ENCODE measurements at places on chromosomes 2 and 18.

DNA sequence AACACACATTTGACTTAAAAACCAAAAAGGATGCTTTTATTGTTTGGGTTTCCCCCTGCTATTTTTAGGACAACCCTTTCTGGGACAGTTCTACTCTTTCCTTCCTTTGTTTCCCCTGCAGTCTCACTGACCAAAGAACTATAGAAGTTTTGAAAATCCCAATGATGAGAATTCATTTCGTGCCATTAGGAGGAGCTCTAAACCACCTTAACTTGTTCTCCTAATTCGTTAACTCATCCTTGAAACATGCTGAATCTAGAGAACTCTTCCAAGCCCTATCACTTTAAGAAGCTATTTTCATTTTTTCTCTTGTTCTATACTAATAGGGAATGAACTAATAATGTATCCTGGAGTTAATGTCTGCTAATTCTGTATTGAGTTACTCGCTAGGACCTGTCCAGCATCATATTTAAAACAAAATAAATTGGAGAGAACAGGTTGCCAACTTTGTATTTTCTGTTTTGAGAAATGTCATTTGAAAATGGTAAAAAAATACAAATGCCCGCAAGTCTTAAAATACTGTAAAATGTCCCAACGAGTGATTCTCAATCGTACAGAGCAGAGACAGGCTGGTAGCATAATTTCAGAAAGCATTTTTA, 62.9 kb downstream of the AFTPH start:
- no peak for DNase-seq

GRCh38 chr2:127552336-127552735, 16.9 kb downstream of the MYO7B start:
- DNase-seq: no peak

GRCh38 chr18:23585007-23585871, 1.1 kb downstream of the NPC1 start:
- peak; percentile 63 for DNase-seq

DNA sequence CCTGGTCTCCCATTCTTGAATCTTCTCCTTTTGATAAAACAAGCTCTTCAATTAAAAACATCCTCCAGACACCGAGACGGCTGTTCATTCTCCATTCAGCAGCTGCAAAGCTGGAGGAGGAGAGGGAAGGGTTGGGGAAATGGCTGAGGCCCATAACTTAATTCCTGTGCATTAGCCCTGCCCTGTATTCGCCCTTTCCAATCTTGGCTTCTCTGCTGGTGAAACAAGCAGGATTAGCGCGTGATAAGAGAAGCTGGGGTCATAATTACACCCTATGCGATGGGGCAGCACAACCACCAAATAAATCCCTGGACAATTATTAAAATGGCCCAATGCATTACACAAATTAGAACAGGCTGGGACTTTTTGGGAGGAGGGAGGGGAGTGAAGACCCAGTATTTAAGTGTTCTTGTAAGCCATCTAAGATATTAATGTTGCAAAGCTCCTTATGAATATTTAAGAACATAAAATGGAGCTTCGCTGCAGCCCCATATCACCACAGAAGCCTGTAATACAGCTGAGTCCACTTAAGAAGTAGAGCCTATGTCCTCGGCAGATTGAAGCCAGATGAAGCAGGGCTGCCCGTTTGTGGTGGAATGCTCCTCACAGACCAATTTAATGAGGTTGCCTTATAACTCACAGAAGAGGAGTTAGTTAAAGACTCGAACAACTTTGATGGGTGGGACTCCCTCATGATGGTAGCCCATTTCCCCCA, 176.6 kb upstream of the SKOR2 start:
- DNase-seq: no peak

DNA sequence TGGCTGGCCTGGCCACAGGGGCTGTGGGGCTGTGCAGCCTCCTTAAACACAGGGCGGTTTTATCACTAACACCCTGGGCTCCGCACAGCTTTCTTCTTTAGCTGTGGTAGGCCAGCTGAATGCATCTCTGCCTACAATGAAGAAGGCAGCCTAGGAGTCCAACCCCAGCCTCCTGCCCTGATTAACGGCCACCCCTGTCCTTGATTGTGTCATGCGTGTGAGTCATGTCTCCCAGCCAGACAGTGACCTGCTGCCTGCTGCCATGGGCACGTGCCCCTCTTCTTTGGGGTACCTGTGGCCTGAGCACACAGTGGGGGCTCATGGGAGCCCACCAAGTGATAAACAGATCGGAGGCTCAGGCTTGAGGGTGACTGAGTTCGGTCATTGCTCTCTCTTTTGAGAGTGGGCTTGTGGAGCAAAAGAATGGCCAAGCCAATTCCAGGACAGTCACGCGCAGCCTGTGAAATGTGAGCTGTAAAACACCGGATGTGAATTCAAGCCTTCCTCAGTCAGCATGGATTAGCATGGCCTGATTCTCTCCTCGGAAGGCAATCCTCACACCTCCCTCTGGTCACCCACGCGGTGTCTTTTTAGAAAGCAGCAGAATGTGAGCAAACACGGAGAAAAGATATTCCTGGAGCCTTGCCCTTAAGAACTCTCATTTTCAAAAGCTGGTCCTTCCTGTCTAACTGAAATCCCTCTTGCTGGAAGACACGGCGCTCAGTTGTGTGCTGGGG, 144.1 kb downstream of the CELF4 start:
- DNase-seq: no peak

GRCh38 chr2:45274250-45274926, 265.1 kb upstream of the SIX2 start:
- no peak for DNase-seq

DNA sequence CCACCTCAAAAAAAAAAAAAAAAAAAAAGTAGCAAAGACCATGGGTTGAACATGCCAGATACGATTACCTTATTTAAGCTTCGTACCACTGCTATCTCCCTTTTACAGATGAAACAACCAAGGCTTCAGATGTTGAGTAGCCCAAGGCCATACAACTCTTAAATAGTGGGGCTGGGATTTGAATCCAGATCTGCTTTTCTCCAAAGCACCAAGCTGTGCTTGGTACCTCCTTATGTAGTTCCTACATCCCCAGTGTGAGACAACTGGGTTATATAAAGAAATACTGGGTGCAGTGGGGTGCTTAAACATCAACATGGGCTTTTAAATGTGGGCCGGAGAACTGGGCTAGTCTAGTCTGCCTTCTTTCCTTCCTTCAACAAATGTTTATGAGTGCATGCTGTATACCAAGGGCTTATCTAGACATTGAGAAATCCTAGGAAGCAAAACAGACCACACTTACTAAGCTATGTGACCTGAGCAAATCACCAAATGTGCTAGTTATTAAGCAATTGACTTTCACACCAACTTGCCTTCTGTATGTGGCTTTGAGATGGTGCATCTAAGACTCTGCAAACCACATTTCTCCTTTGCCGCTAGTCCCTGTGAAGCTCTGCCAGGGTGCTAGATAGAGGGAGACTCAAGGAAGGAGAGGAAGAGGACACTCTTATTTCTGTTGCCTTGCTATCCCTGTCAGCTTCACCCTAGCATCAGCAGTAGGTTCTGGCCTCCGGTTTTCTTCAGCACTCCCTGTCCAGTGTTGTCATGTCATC, 206.8 kb upstream of the FBXO11 start:
- no peak for DNase-seq

DNA sequence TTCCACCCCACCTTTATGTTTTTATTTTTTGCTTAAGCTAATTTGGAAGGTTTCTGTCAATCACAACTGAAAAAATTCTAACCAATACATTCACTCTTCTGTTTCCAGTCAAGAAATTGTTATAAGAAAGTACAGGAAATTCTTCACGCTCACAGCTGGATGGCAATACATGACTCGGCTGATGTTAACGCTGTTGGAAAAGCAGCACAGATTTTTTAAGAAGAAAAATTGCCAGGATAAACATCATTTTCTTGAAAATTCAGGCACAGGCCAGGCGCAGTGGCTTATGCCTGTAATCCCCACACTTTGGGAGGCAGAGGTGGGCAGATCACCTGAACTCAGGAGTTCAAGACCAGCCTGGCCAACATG, 46.1 kb downstream of the STPG4 start:
- no peak for DNase-seq

Measured in stimulated activated effector memory CD8-positive, alpha-beta T cell treated with anti-CD3 and anti-CD28 coated beads, Interleukin-12 subunit alpha, Interleukin-12 subunit beta, amount 100 ng/mL, for 72 hours (primary cell).